ENCODE measurements at places on chromosomes 11 and 22. TPM values are rescaled to one million over a fixed set of nuclear protein-coding genes. Genes with fewer than 3 reads are reported as not detected.

DNA sequence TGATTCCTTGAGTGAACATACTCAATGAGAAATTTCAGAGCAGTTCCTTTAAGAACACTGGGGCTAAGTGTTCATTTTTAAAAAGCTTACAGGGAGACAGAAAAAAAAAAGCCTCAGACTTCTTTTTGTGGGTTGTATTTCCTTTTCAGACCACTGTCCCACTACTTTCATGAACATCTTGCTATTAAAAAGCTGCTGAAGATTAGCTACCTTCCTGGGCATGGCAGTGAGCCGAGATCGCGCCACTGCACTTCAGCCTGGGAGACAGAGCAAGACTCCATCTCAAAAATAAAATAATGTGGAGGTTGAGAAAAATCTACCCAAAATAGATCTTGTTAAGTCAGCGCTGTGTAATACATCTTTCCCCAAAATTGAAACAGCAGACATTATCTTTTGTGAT, 10.8 kb downstream of the TRAF6 start:
- no peak for DNase-seq

DNA sequence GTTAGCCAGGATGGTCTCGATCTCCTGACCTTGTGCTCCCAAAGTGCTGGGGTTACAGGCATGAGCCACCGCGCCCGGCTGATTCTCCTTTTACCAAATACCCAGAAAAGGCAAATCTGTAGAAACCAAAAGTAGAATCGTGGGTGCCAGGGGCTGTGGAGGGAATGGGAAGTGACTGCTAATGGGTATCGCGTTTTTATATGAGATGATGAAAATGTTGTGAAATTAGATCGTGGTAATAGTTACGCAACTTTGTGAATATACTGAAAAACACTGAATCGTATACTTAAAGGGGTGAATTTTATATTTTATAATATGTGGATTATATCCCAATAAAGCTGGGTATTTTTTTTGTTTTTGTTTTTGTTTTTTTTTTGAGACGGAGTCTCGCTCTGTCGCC, 48.2 kb upstream of the CREB3L1 start:
- DNase-seq: no peak

DNA sequence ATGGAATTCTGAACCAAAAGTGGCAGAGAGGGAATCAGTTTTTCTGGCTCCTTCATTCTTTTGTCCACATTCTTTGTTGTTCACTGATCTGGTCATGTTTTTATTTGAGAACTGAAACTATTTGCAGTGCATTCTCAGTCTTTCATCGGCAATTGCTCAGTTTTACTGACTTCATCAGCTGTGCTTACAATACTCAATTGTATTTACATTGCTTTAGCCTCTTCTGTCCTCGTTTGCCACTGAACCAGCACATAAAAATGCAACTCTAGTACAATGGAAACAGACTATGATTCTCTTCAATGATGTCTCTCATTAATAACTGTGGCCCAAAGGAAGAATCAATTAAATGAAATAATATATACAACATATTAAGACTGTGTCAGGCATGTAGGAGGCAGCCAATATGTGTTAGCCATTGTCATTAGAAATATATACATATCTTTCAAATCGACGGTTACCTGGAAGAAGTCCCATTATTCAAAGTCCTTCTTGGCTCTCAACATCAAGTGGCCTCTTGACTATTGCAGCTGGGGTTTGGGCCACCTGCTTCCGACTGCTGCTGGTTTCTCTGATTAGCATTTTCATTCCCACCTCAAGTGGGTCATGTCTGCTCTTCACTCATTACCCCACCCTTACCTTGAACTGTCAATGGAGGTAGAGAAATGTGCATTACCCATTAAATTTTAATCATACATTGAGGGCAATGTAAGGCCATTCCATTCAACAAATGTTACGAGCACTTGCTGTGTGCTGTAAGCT, 600.1 kb downstream of the INSC start:
- no peak for DNase-seq

DNA sequence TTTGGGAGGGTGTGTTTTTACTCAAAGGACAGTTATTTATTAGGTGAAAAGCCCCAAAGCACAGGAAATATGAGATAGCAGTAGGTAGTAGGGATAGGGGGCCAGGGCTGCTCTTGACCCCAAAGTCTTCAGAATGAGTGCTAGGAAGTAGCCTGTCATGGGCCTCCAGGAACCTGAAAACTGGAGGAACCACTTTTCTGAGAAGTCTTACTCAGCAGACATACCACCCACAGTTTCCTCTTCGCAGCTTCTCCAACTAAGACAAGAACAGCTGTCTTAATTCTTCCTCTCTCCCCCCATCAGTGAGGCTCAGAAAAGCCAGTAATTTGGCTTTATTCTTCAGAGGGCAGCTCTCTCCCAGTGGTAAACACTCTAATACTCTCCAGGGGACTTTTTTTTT, 84.0 kb upstream of the CTSC start:
- DNase-seq: no peak

DNA sequence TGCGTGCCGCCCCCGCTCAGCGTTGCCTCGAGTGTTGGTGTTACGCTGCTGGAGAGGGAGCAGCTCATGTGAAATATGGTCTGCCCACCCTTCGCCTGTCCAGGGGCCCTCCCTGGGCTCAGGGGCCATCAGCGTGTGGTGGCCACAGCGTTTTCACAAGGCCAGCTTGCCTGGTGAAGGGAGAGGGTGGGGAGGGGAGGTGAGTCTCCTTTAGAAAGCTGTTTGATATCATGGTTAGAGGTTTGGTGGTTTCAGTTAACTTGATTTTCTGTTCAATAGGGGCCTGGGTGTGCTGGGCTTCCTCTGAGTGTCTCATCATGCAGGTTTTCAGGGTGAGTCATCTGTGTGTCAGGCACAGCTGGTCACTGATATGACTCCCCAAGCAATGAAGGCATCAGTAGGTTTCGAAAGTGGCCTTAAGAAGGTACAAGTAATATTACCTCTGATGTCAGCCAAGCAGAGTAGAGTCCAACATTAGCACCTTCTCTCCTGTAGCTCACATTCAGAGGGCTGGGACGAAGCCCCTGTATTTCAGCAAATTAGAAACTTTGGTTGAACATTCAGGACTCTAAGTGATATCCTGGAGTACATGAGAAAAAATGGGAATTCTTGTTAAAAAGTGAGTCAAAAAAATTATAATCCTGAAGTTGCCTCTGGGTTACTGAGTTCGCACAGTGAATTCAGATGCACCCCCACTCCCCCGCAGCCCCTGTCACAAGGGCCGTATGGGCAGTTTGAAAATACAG, 172.5 kb downstream of the TBC1D22A start:
- DNase-seq: no peak

MS4A6E gene
- not detected for total RNA-seq

CASP12 gene
- not detected for total RNA-seq

DNA sequence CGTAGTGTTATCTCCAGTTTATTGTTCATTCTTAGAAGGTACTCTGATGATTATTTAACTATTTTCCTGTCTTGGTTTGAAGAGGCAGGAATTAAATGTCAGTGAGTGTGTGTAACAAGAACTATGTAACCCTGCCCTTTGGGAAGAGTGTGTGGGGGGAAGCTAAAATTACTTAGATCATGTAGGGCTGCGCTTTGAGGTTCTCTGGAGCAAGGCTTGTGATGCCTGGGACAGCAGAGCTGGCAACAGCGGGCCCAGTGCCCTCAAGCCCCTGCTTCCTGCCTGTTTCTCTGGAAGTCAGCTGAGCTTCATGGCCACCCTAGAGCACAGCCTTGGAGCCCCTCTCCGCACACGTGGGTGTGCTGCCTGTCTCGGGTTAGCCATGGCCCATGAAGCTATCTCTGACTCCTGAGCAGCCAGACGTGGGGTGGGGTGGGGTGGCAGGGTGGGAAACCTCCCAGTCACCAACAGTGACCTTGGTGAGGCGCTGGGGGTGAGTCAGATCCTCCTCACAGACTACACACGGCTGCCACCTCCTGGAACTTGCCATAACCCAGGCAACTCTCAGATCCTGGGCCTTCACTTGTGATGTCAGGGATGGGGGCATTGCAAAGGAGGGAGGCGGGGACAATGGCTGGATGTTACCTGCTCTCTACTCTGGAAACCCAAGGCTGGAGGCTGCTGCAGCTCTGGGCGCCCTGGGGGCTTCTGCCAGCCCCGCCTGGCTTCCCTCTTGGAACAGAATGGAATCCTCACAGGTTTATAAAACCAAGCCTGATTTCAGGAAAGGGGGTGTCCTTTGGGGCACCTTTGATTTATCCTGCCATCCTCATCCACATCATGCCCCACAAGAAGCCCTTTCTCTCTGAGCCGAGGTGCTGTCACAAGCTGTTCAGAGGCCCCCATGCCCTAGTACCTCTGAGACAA, 88.6 kb downstream of the SNX19 start:
- DNase-seq: peak; percentile 55

- no peak for DNase-seq
Measured at GRCh38 chr22:30611197-30611596, 4.2 kb downstream of the TCN2 start.

GRCh38 chr11:104531075-104531474, 367.1 kb upstream of the PDGFD start:
- DNase-seq: peak; percentile 76

GAB4 gene
- not detected for total RNA-seq

GRCh38 chr22:45210991-45211390, 29.7 kb downstream of the KIAA0930 start:
- no peak for DNase-seq

DNA sequence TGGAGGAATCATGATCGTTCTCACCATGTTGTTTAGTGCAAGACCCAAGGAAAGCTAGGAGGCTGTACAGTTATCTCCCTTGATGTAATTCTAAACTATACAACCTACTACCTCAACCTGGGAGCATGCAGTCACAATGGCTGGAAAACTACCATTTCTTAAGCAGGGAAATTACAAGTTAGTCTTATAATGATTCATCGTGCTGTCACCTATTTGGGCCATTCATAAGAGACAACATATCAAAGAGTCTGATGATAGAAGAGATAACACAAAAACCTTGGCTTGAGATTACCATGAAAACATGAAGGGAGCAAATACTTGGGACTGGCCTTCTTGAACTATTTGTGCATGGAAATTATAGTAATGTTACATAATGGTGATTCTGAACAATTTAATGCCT, 30.5 kb upstream of the BLID start:
- no peak for DNase-seq

DNA sequence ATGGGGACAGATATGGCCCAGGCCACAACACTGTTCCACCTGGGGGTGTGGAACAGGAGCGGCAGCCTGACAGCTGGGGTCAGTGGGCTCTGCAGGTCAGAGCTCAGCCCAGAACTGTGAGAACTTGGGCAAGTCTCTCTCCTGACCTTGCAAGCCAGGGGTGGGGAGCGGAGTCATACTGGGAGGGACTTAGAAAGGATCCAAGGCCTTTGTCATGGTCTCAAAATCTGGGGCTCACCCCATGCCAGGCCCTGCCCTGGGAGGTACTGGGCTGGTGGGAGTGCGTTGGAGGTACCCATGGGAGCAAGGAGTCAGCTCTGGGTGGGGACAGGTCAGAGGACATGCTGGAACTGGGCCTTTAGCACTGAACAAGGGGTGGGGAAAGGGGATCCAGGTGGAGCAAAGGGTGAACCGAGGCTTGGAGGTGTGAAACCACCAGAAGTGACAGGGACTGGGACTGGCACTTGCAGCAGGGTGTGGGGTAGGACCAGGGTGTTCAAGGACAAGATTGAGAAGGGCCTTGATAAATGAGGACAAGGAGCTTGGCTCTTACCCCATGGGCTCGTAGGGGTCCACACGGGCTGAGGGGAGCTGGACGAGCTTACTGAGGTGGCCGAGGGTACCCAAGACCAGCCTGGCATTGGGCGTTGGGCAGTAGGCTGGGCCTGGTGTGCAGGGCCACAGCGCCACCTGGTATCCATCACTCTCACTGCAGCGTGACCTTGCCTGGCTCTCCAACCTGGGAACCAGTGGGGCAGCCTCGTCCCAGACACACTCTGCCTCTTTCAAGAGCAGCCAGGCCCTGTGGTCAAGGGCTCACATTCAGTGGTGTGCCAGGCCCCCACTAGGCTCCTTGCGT, 7.4 kb upstream of the PMM1 start:
- DNase-seq: peak; percentile 76

- DNase-seq: no peak
Measured at GRCh38 chr11:10392095-10393079, 62.7 kb upstream of the AMPD3 start.

CNIH2 gene
- 0.34 TPM for total RNA-seq

DNA sequence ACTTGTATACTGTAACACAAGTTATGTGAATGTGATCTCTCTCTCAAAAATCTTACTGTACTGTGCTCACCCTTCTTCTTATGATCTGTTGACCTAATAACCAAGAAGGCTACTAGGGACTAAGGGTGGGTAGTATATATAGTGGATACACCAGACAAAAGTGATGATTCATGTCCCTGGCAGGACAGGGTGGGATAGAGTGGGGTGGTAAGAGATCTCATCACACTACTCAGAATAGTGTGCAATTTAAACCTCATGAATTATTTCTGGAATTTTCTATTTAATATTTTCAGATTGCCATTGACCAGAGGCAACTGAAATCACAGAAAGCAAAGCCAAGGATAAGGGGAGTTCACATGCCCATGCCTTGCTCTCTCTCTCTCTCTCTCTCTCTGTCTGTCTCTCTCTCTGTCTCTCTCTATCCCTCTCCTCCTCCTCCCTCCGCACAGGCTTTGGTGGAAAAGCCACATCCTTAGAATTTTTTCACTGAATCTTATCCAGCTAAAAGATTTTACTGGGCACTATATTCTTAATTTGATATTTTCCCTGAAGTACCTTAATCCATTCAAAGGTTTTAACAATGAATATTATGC, 12.0 kb upstream of the STK33 start:
- no peak for DNase-seq

DNA sequence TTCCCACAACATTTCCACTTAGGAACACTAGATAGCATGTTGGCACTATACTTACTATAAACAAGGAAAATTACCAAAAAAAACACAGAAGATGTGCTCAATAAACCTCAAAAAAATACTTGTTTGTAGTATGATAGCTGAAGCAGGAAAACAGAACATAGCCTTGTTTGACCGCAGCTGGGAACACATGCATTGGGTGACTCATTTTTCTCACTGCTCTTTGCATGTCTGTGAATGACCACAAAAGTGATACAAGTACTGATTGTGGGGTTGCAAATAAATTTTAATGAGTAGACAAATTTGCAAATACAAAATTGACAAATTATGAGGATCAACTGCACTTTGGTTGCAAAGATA, 22.8 kb upstream of the GUCY1A2 start:
- DNase-seq: no peak

DNAJB7 gene
- not detected for total RNA-seq

GRCh38 chr11:4418403-4418802, 24.9 kb upstream of the TRIM21 start:
- no peak for DNase-seq

DNA sequence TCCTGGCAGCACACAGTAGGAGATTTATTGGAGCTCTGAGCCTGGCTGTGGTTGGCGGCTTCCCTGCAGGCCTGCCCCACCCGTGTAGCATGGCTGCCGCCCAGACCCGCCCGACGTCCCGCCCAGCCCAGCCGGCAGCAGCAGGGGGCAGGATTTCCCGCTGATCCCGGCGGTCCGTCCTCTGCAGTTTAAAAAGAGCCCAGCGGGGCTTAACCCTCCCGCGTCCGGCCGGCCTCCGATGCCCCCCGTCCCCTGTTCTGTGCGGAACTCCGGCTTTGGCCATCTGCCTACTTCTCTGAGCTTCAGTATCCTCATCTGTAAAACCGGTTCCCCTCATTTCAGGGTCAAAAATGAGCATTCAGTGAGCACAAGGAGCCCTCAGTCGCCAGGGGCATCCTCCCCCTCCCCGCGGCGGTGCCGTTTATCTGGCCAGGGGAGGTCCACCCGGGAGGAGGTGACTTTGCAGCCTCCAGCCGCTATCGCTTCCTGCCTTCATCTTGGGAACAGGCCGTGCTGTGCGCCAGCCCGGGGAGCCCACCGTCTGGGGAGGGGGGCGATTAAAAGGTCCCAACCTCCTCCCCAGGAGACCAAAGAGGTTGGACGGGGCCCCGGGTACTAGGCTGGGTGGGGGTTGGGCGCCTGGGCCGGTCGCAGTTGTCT, at the start of gene GAS2L1:
Gene GAS2L1 (plus strand): TSS at position 476 of the 660 bp plus-strand sequence. CDS start 1,456 bp downstream, outside the sequence.
- peak; percentile 65 for DNase-seq

Data from Karpas-422 (cell line).